ENCODE measurements at places on chromosomes 7 and 10.

DNA sequence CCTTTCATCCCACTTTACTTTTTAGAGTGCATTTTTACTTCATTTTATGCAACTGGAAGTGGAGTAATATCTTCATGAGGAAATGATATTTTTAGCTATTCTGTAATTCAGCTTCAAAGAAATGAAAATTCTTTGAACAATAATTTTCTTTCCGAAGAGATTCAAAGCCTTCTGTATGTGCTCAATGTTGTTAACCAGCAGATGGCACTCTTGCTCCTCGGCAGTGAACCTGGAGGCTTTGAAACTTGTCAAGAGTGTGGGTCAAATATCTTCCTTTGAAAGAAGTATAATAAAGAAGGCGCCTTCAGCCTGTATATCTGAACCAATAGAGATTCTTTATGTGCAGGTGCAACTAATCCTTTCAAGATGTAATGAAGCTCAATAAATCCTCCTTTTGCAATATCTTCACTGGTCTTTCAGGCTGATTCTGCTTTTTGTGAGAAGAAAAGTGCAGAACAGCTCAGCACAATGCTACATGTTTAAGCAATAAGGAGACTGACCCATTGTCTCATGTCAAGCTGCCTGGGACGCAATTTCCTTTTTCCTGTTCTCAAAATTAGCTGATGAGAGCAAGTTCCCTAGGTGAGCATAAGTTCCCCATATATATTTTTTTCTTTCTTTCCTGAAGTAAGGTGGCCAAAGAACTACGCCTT, 258.4 kb downstream of the SEMA3A start:
- peak; percentile 61 for DNase-seq

GRCh38 chr10:123021517-123021916, 12.7 kb downstream of the ACADSB start:
- no peak for DNase-seq

DNA sequence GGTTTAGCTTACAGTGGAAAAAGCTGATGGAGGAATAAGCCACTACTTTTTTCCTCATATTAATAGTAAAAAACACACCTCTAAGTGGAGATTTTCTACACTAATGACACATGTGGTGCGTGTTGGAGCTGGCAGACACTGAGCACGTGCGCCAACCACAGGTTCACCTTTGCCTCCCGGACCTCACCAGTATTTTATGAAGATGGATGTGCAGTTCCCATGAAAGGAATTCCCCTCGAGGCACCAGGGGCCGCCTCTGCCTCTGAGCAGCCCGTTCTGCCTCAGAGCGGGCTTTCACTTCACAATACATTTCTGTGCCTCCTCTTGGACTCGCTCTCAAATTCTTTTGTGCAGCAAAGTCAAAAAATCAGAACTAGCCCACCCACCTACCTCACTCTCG, 477.5 kb upstream of the ADARB2 start:
- no peak for DNase-seq

DNA sequence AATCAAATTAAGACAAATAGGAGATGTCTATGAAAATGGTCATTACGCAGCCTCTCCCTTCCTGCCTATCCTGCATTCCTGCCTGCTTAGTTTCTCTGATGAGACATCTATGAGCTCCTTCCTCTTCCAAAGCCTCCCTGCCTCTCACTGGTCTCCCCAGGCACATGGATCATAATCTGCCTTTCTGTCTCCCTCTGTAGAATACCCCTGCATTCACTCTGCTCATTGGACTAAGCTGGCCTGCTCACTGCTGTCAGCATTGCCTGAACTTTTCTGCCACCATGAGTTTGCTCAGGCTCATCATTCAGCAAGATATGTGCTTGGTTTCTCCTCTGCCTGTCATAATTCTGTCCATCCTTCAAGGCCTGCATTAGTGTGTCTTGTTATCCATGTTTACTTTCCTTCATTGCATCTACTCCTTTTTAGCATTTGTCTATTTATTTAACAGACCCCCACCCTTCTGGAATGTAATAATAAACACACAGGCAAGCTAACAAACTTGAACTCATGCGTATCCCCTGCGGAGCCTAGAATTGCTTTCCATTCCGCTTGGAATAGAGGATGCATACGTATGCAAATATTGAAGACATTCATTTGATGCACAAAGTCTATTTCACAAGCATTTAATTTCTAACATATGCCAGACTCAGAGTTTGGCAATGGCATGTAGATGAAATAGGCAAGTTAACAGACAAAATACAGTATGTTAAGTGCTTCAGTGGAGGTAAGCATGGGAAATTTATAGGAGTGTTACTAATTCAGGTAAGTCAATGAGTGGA, 88.3 kb downstream of the PTPRZ1 start:
- no peak for DNase-seq

GRCh38 chr7:41459623-41460261, 243.1 kb downstream of the INHBA start:
- no peak for DNase-seq

GRCh38 chr10:17206210-17206709, 4.8 kb upstream of the TRDMT1 start:
- DNase-seq = no peak

DNA sequence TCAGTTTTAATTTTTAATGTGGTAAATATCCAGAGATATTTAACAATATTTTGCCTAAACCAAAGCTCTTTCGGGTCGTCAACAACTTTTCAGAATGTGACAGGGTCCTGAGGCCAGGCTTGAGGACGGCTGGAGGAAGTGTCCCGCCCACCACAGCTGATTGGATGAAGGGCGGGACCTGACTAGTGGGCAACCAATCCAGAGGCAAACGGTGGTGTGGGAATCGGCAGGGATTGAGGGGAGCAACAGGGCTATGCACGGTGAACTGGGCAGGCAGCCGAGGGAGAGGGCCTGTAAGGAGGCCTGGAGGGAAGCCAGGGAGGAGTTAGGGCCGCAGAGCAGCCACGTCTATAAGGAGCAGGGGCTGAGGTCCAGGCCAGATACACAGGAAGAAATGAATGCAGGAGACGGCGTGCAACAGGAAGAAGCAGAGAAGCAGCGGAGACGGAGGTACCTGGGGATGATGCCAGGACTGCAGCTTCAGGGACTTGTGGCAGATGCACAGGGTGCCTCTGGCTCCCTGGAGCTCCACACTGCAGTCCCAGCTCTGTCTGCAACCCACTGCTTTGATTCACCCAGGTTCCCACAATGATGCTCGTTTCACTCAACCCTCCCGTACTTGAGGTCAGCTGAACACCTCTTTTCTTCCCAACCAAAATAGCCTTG, 46.1 kb upstream of the ZMIZ1 start:
- peak; percentile 32 for DNase-seq

GRCh38 chr10:35329520-35329919, 6.8 kb upstream of the CCNY start:
- DNase-seq = no peak

GRCh38 chr10:72228318-72228751, 12.3 kb upstream of the ASCC1 start:
- no peak for DNase-seq

DNA sequence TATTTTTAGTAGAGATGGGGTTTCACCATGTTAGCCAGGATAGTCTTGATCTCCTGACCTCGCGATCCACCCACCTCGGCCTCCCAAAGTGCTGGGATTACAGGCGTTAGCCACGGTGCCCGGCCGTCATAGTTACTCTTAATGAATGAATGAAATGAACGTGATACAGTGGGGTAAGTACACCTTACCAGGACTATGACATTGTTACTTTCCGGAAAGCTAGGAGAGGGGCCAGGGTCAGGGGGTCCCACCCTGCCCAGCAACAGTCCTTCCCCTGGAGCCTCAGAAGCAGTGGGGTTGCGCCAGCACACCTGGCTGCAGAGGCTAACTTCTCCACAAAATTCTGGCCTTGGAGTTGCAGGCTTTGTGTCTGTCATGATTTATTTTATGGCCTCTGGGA, 21.4 kb downstream of the VSTM4 start:
- DNase-seq = no peak

- no peak for DNase-seq
These were observed 106.2 kb downstream of the ITIH5 start for GRCh38 chr10:7560519-7560918.

- DNase-seq = no peak
These were observed 1.9 kb upstream of the GPER1 start for GRCh38 chr7:1085910-1086421.

DNA sequence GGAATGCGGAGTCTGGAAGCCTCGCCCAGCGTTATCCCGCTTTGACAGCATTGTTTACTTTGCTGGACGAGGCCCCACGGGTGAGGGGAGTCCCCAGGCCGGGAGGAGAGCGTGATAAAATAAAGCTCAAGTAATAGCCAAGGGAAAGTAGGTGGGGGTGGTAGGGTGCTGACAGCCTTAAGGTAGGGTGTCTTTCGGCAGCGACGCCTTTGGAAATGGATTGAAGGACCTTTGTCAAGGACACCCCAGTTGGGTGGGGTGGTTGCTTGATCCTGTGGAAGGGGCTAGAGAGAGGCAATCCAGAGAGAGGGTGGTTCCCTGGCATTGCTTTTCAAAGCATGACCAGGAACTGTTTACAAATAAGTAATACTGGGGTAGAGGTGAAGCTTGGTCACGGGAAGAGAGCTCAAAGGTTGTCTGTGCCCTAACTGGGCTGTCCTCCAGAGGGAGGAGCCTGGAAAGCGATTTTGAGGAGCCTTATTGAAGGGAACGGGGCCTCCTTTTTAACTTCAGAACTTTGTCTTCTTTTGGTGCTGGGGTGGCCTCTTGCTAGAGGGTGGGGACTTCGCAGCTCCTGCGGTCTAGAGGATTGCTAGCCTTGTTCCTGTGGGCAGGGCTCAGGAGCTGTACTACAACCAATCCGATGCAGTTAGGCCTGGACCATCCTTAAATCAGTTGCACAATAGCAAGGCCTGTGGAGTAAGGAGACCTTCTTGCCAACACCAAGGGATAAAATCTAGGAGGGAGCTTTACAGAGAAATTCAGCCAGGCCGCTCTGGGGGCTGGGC, 1.3 kb downstream of the EIF4EBP2 start:
- no peak for DNase-seq

DNA sequence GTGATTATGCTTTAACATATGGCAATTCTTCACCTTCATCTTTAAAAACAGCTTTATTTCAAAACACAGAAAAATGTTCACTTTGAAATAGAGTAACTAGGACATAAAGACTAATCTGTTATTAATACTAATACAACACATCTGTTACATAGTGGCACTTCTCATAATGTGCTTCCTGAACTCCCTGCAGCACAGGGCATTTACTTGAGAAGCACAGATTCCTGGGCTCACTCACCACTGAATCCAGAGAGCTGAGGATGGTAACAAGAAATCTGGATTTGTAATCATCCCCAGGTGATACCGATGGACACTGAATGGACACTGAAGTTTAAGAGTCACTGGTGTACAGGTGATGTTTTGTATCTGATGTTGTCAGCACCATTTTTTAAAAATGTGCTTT, 96.1 kb downstream of the COL28A1 start:
- DNase-seq = no peak

DNA sequence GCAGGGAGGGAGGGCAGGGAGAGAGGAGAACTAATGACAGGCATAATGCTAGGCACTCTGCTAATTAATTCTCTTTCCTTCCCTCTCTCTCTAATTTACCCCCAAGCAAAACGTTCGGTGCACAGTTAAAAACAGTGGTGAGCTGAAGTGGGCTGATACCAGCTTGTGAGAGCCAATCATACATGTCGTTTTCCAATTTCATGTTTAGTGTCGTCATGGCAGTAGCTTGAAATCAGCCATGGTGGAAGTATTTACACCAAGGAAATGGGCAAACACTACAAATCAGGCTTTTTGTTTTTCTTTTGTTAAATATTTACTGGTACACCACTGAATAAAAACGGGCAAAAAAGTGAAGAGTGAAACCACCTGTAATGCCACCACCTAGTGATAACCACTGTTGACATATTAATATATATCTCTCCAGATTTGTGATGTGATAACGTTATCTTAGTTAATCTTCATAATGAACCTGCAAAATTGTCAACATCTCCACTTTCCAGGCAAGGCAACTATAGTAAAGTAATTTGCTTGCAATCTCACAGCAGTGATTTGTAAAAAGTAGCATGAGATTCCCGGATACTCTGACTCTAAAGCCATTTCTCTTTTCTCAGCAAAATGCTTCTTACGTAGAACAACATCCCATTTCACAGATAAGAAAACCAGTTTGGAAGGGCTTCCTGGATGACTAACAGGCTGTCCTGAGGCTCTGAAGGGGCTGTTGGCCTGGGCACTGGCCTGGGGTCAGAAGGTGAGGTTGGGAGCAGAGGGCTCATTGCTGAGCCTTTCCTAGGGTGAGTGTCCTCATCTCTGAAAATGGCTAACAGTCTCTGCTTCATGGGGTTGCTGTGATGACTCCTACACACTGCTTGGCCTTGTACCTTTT, 83.7 kb downstream of the ATXN7L1 start:
- DNase-seq = no peak

DNA sequence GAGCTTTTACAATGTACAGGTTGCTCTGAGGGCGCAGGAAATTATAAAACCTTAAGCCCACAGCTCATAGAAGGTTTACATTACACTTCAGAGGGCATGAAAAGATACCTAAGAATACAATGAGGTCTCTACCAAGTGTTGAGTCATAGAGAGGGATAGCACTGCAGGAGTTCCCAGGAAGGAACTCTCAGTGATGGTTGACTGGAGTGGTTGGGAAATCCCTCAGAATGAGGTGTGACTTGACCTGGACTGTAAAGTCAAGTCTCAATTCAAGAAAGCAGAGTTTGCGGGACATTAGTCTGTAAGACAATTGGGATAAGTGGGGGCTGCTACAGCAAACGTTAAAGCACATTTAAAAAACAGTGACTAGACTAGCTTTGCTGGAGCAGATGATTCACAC, 21.9 kb downstream of the TNKS2 start:
- no peak for DNase-seq

DNA sequence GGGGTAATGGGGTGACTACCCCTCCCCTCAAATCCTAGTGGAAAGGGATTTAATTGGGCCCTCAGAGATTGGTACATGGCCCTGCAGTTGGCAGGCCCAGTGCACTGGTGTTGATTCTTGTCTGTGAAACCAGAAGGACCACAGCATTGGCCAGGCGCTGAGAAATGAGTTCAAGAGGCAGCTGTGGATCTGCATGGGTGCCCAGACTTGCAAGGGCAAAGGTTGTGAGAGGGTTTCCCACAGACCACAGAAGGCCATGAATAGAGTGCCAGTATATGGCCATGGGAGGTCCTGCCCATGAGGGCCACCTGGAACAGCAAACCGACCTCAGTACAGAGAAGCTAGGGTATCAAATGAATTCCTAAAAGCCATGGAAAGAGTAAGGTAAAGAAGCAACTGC, 32.9 kb downstream of the TMEM168 start:
- DNase-seq = no peak

GRCh38 chr10:3406556-3406955, 234.0 kb upstream of the PITRM1 start:
- DNase-seq = no peak

DNA sequence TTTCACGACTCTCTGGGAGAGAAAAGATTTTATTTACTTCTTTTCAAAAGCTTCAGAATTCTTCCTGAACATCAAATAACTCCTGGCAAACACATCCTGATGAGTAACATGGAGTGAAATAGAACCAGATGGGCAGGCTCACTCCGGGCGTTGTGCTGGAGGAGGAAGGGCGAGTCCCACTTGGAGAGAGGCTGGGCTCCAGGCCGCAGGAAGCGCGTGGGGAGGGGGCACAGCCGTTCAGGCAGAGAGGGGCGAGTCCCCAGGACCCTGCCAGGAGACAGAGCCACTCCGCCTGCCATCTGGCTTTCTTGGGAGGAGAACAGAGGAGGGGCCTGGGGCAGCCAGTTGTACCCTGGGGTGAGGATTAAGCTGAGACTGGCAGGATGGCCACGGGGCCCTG, 265.9 kb upstream of the ZMIZ1 start:
- peak; percentile 55 for DNase-seq

GRCh38 chr10:25747084-25747483, 186.9 kb upstream of the MYO3A start:
- no peak for DNase-seq

All from NCI-H2171 (cell line).